ENCODE measurements at places on chromosomes 5 and 9.

- no peak for DNase-seq
Measured at GRCh38 chr9:115832031-115832430, 321.6 kb upstream of the PAPPA start.

DNA sequence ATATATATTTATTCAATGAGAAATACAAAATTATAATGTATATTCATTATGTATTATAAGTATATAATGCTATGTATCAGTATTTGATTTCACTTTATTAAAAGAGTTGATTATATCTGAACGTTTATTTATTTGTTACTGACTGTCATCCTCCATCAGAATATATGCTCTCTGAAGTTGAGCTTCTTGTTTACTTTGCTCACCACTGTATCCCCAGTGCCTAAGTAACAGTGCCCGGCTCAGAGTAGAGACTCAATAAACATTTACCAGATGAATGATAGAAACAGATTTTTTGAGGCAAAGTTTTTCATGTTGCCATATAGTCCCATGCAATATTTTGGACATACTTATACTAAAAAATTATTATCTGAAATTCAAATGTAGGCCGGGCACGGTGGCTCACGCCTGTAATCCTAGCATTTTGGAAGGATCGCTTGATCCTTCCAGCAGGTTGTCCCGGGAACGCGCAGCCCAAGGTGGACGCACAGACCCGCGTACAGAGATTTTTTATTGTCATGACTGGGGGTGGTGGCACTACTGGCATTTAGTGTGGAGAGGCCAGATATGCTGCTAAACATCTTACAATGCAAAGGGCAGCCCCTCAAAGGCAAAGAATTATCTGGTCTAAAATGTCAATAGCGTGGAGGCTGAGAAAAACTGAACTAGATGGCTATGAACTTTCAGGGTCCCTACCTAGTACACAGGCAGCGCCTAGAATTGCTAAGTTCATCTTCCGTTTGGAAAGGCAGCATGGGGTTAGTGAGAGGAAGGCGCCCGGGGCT lies 761 bp upstream of the DNAJC25 start:
- DNase-seq, result no peak

DNA sequence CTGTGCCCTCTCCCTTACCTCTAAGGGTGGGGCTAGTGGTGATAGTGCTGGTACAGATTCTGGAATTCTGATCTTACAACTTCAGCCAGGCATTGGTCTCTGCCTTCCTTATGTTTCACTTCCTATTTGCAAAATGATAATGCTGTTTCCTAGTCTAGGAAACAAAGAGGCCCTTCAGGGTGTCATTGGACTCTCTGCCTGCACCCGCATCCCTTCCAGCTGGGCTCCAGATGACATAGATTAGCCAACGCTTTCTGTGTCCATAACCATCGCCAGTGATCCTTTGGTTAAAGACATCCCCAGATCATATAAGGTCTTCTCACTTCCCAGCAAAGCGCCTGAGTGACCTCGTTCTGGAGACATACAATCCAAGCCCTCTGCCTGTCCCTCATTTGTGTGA lies 180.7 kb downstream of the ERCC6L2 start:
- no peak for DNase-seq

DNA sequence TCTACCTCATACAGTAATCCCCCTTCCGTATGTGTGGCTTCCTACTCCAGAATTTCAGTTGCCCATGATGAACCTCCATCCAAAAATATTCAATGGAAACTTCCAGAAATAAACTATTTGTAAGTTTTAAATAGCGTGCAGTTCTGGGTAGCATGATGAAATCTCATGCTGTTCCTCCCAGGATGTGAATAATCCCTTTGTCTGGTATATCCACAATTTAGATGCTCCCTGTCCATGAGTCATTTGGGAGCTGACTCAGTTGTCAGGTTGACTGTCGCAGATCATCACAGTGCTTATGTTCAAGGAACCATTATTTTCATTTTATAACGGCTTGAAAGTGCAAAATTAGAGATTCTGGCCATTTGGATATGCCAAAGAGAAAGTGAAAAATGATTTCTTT lies 290.1 kb upstream of the CDH9 start:
- DNase-seq, result no peak

- no peak for DNase-seq
Measured at GRCh38 chr9:130664251-130665028, at the start of gene PRDM12. PRDM12 (plus strand) TSS chr9:130664594; CDS start chr9:130664654, 60 bp downstream.

DNA sequence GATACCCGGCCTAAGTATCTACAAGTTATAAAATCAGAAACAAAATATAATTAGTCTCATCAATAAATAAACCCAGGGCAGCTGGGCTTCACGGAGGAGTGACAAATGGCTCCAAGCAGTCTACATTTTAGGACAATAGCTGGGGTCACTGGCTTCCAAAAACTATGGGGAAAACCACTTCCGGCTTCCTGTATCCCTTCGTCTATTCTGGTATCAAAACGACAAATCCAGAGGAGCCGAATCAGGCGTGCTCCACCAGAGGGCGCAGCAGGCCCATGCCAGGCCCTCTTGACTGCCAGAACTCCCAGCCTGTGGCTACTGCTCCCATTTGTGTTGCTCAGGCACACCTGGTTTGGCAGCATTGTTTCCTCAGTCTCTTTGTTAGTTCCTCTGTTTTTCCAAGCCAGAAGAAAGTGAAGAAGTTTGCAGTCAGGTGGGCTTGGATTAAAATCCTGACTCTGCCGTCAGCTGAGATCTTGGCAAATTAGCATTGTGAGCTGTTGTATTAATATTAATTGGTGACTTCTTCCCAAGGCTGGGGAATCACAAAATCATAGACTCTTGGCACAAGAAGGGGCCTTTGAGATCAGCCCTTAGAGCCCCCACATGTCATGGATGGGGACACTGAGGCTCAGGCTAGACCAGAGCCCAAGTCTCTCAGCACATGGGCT lies 11.6 kb upstream of the RAB14 start:
- DNase-seq, result peak; percentile 87

- DNase-seq, result peak; percentile 81
Measured at GRCh38 chr5:173331956-173332479, 3.8 kb upstream of the STC2 start.

- DNase-seq, result no peak
Measured at GRCh38 chr9:135614821-135615665, 24.3 kb downstream of the GLT6D1 start.

- no peak for DNase-seq
Measured at GRCh38 chr5:87268970-87269377, 1.3 kb downstream of the RASA1 start.

- DNase-seq, result no peak
Measured at GRCh38 chr5:11482011-11482410, 422.2 kb downstream of the CTNND2 start.

DNA sequence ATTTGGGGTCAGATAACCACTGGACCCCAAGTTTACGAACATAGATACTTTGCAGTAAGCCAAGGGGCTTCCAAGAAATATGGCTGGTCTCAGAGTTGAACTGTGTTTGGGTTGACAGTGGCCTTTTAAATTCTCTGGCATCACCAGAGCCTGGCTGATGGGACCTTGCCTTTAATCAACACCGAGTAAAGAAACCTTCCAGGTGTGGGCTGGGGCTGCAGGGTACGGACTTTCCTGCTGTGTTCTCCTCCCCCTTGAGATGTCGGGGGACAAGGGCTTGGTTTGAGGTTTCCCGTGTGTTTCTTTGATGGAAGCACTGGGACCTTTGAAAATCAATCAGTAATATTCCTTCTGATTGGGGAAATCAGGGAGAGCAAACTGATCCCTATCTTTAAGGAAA lies 140.1 kb downstream of the MTX3 start:
- DNase-seq, result no peak
